Muscle of arm (tissue), 14 donors: ENCODE measurements at places on chromosomes 12 and 14. TPM values are rescaled to one million over a fixed set of nuclear protein-coding genes. Genes with fewer than 3 reads are reported as not detected.

GRCh38 chr12:49369411-49370145 is 2.3 kb downstream of the SPATS2 start:
- peak; percentile 63 for DNase-seq

DNA sequence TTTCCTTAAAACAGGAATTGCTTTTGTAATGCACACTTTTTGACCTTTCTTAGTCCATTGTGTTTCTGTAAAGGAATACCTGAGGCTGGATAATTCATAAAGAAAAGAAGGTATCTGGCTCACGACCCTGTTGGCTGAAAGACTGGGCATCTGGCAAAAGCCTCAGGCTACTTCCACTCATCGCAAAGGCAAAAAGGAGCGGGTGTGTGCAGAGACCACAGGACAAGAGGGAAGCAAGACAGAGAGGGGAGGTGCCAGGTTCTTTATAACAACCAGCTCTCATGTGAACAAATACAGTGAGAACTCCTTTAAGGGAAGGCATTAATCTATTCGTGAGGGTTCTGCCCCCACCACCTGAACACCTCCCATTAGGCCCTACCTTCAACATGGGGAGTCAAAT is 182.1 kb downstream of the C12orf50 start:
- DNase-seq = no peak

DNA sequence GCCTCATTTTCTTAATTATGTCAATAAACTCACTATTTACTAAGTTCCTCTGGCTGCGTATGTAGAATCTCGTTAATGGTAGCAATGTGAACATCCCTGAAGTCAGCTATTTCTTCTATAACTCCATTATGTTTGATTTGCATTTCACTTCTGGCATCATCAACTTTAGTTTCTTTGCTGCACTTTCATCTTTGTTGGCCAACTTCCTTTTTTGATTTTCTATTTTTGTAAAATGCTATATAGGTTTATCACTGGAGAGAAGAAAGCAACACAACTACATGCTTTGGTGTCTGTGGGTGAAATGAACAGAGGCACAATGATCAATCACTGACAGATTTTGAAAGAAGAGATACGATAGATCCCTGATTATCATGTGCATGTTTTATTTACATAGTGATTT is 58.5 kb upstream of the ATF7IP start:
- no peak for DNase-seq

CPNE6 gene
- 0.21 TPM for polyA plus RNA-seq

- DNase-seq = peak; percentile 65
These were observed 142.5 kb upstream of the LMNTD1 start for GRCh38 chr12:25695574-25695973.

DNA sequence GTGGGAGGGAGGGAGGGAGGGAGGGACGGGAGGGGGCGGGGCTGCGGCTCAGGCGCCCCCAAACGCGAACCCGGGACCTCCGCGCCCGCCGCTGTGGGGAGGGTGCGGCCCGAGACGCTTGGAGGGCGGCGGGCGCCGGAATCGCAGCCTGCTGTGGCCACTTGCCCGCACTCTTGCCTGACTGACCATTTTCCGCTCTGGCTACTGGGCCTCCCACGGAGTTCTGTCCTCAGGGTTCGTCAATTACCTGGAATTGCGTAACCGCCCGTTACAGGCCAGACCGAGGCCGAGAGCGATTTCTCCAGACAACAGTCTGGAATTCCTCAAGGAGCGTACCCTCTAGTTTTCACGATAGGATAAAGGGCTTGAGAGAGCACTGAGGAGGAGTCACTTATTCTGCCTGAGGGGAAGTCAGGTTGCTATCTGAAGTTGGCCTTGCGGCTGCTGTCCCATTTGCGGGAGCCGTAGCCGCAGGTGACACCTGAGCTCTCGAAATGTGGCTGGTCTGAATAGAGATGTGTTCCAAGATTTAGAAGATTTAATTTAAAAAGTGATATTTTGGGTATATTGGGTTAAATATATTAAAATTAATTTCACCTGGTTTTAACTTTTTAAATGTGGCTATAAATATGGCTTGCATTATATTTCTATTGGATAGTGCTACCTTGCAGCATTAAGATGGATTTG is 446 bp upstream of the ZNF641 start:
- DNase-seq = peak; percentile 71

RNU4-1 gene
- not detected for polyA plus RNA-seq

DNA sequence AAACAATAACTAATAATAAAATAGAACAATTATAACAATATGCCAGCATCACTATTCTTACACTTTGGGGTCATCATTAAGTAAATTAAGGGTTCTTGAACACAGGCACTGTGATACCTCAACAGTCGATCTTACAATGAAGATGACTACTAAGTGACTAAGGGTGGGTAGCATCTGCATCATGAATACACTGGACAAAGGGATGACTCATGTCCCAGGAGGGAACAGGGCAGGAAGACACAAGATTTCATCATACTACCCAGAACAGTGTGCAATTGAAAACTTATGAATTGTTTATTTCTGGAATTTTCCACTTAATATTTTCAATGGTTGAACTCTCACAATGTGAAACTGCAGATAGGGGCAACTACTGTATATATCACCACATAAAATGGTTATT is 19.7 kb downstream of the TSPAN19 start:
- DNase-seq = no peak

DNA sequence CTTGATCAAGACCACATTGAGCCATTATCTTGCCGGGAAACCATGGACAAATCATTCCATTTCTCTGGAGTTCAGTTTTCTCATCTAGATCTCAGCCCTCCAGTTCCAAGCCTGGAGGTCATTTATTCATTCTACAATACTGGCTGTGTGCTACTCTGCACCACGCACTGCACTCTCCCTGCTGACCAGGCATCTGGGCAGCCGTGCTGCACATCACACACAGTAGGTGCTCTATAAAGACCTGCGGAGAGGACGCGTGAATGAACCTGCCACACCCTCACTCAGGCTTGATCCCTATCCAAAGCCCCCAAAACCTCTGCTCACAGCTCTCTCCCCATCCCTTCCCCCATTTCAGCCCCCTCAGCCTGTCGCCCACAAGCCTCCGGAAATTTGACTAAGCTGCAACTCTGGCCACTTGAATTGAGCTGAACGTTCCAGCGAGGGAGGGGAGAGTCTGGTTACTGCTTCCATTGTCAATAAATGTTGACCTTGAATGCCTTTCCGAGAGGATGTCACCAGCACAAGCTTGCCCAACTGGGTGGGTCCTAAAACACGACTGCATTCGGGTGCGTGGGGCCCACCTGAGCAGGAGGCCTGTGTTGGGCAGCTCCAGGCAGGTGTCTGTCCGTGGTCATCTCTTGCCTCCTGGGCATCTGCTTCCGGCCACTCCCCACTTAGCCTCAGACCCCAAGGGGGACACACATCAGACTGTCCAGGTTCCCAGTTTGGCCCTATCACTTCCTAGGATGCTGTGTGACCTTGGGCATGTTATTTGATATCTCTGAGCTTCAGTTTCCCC is 17.8 kb downstream of the FAIM2 start:
- DNase-seq = no peak

GRCh38 chr12:28089338-28089737 is 100.9 kb upstream of the CCDC91 start:
- DNase-seq = peak; percentile 39

USP44 gene
- not detected for polyA plus RNA-seq

DNA sequence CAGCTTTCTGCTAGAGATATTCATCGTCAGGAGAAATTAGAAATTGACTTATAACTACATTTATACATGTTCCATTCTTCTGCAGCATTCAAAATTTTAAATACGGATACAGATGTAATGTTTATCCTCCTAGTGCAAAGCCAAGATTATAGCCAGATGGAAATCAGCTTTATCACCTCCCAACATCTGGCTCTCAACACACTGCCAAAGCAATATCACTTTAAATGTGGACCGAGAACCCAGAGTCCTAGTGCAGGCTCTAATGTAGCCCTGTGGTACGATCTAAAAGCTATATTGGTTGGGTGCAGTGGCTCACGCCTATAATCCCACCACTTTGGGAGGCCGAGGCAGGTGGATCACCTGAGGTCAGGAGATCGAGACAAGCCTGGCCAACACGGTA is 6.5 kb downstream of the MLH3 start:
- DNase-seq = peak; percentile 49

MRPL52 gene
- polyA plus RNA-seq = 60.1 TPM

GRCh38 chr12:47843226-47843980 is 23.7 kb upstream of the HDAC7 start:
- no peak for DNase-seq

- no peak for DNase-seq
These were observed 113.1 kb downstream of the TRAFD1 start for GRCh38 chr12:112238441-112238840.

LALBA gene
- polyA plus RNA-seq = not detected

DNA sequence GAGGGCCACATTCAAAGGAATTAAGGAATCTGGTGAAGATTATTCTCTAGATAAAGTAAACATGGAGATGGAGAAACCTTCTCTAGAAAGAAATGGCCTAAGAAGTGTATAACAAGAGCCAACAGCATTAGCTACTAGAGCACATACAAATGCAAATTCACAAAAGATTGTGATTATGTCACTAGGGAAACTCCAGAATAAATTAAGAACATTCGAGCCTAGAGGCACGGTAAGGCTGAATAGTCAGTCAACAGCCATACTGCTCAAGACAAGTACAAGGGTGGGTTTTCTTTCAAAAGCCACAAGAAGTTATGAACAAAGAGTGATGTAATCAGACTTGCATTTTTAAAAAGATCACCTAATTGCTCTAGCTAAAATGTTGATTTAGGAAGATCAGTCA is 25.4 kb downstream of the PPP4R3A start:
- no peak for DNase-seq

GRCh38 chr12:91370086-91370868 is 187.7 kb upstream of the DCN start:
- DNase-seq = no peak

- DNase-seq = no peak
These were observed 191.3 kb downstream of the TMTC2 start for GRCh38 chr12:82877963-82878362.

GRCh38 chr14:59565087-59565486 is 11.5 kb downstream of the CCDC175 start:
- no peak for DNase-seq

DNA sequence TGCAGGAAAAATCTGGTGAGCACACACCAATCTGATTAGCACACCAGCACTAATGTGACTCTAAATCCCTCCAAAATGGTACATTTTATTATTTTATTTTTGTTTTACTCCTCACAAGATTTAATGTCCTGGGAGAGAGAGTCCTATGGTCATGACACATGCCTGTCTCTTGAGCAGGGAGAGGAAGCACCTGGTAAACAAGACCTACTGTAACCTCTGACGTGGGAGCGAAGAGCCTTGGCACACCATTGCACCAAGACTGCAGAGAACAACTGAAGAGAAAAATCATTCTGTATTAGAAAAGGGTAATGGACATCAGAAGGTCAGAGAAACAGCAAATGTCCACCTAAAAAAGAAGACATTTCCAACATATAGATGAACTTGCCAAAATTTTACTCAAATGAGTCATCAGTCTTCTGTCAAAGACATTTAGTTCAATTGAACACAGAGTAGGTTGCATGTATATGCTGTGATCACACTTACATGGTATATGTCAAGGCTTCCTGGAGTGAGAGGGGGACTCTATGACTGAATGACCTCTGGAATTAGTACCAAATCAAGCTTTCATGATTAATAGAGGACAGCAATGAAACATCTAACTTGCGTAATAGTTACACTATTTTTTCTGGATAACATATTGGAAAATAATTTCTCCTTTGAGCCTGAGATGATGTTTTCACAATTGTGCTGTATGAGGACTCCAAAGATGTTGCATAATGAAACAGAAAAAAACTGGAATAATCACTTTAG is 186.9 kb upstream of the FLRT2 start:
- peak; percentile 23 for DNase-seq

- DNase-seq = no peak
These were observed 1073.0 kb upstream of the FLRT2 start for GRCh38 chr14:84456946-84457345.

DNA sequence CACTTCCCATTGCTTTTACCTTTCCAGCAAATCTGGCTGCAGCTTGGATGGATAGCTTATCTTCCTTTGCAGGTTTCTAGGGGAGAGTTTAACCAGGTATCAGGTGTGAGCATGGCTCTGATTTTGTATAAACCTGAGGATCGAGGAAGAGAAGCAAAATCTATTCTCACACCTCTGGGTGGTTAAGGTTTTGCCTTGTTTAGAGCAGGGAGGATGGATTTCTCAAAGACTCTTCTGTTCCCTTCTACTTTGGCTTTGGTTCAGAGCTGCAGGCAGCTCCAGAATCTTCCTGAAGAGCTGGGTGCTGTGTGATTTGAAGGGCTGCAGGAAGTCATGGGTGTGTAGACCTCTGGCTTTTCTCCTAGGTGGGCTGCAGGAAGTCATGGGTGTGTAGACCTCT is 1.7 kb downstream of the JDP2 start:
- no peak for DNase-seq

TMEM30B gene
- polyA plus RNA-seq = 2.3 TPM

DNA sequence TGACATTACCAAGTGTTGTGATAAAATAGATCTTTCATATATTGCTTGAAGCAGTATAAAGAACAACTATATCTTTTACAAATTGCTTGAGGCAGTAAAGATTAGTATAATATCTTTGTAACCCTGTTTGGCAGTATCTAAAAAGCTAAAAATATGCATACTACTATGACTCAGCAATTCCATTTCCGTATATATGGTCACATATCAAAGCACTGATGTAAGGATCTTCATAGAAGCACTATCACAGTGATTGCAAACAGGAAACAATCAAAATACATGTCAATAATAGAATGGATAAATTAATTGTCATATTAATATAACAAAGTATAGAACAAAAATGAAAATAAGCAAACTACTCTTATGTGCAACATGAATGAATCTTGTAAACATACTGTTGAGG is 158.4 kb upstream of the IGF1 start:
- DNase-seq = no peak

DNA sequence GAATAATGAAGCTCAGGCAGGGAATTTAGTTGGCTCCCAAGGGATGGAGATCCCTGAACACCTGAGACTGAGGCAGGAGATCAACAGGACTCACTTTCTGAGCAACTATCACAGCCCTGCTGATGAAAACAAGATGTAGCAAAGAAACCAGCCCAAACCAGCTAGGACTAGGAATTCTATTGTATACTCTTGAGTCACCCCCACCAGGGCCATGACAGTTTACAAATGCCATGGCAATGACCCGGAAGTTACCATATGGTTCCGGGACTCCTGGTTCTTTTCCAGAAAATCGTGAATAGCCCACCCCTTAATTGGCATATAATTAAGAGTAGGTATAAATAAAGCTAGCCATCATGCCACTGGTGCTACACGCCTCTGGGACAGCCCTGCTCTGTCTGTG is 46.0 kb upstream of the OASL start:
- DNase-seq = no peak

- DNase-seq = no peak
These were observed 33.6 kb downstream of the PRORP start for GRCh38 chr14:35155962-35156361.

DNA sequence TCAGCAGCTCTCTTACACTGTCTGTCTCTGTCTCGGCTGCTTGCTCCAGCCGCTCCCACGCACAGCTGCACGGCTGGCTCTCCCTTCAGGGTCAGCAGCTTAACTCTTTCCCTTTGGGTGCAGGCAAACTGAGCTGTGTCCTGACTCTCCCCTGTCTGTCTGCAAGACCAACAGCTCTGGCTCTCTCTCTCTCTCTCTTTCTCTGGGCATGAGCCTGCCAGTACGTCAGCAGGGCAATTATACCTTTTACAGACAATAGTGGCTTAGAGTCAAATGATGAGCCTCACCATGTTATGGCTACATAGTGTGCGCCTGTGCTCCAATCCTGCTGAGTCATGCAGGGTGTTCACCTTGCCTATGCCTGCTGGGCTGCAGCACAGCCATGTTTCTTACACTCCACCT is 120.5 kb upstream of the DDHD1 start:
- peak; percentile 17 for DNase-seq

GRCh38 chr14:69129264-69129880 is 23.5 kb downstream of the DCAF5 start:
- DNase-seq = peak; percentile 80

OAS1 gene
- polyA plus RNA-seq = 27.7 TPM
